ENCODE measurements at places on chromosomes 5 and 9.

GRCh38 chr9:93302586-93303257 is 118.8 kb downstream of the WNK2 start:
- peak; percentile 31 for DNase-seq

GRCh38 chr9:91836515-91836914 is 113.5 kb downstream of the ROR2 start:
- no peak for DNase-seq

DNA sequence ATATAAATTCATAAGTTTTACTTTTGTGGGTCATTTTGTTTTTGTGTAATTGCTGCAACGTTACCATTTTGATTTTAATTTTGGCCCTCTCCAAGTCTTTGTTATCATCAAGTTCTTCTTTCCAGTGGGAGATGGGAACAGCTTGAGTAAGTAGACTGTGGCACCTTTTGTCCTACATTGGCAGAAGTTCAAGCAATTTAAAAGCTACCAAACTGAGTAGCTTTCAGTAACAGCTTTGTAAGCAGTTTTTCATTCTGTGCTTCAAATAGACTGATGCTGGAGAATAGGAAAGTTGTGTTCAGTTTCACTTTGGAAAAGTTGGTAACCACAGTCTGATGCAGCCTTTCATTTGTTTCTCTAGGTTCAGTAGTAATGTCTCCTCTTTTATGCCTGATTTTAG is 47.8 kb upstream of the TMED7 start:
- no peak for DNase-seq

DNA sequence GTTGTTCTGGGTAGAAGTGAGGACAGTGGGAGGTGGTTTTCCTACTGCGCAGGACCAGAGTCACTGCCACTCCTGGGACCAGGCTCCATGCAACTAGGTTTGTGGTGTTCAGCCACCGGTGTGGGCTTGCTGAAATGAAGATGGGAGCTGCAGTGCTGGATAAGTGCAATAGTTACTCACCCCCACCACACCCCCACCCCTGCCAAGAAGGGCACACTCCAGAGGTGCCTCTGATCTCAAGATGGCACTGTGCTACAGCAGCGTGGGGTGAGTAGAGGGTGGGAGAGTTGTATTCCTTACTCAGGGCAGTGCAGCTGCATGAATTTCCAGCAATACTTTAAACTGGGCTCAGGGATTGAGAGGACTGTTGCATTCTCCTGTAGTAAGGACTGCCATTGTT is 187.4 kb upstream of the TLX3 start:
- DNase-seq = no peak

DNA sequence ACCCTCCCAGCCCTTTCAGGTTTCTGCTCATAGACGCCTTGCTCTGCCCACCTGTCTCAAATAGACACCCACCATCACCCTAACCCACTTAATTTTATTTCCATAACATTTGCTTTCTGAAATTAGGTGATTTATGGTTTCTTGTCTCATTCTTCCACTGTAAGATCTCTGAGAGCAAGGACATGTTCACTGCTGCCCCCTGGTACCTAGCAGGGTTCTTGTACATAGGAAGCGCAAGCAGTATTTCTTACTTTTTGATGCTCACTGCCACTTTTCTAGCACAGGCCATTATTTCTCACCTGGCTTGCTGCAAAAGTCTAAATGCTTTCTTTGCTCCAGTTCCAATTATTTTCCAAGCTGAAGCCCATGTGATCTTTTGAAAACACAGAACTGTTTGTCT is 16.8 kb downstream of the C9orf57 start:
- no peak for DNase-seq

- no peak for DNase-seq
Measured at GRCh38 chr5:139700711-139701055, 52.5 kb downstream of the CXXC5 start.

DNA sequence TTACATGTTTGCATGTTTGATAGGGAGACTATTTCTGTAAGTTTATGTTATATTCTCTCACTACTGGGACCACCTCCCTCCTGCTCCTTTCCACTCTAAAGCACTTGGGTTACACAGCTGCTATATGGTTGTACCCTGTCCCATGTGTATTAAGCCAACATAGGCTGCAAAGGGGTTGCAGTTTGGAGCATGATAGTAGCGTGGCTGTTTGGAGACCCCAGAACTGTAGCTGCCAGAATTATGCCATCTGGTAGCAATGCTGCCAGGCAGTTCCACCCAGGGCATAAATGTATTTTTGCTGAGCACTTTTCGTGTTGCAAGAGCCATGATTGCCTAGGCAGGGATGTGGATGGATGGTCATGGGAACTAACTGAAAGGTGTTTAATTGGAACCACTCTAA is 81.8 kb downstream of the CNTLN start:
- no peak for DNase-seq

DNA sequence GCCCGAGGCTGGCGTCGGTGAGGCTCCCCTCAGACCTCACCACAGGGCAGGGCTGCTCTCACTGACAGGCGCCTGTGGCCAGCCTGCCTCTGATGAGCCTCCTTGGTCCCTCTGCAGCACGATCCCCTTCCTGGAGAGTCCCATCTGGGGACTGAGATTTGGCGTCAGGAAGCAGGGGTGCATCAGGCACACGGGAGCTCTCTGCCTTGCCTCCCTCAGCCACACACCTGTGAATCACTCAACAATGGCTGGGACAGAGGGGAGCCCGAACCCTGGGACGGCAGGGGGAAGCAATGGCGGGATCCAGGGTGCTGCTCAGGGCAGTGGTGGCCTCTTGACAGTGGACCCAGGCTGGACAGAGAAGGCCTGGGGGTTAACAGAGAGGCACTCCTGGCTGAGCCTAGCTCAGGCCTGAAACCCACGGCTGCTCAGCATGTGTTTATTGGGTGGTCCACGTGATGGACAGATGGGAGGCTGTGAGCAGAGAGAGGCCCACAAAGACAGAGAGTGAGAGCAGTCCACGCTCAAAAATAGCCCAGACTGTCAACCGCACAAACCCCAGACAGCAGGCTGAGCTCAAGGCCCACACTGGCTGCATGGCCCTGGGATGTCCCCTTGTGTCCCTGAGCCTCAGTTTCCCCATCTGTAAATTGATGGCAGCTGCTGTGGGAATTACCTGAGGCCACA is 11.9 kb downstream of the RASGEF1C start:
- no peak for DNase-seq

GRCh38 chr9:36151316-36152210 is 15.0 kb downstream of the GLIPR2 start:
- peak; percentile 85 for DNase-seq

DNA sequence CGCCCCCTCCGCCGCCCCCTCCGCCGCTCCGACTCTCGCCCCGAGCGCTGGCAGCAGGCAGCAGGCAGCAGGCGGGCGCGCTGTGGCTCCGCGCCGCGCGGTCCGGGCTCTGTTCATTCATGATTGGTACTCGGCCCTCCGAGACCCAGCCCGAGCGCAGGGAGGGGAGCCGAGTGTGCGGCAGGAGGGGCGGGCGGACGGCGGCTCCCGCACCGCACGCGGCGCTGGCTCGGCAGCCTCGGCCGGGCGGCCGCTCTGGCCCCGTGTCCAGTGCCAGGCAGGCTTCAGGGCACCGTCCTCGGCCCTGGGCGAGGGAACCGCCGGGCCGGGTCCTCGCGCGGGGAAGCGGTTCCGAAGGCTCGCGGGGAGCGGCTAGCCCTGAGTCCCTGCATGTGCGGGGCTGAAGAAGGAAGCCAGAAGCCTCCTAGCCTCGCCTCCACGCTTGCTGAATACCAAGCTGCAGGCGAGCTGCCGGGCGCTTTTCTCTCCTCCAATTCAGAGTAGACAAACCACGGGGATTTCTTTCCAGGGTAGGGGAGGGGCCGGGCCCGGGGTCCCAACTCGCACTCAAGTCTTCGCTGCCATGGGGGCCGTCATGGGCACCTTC is at the start of gene KCNIP1:
Gene KCNIP1, plus strand, starts transcription at position 31 of the 607 bp plus-strand sequence.
- no peak for DNase-seq

DNA sequence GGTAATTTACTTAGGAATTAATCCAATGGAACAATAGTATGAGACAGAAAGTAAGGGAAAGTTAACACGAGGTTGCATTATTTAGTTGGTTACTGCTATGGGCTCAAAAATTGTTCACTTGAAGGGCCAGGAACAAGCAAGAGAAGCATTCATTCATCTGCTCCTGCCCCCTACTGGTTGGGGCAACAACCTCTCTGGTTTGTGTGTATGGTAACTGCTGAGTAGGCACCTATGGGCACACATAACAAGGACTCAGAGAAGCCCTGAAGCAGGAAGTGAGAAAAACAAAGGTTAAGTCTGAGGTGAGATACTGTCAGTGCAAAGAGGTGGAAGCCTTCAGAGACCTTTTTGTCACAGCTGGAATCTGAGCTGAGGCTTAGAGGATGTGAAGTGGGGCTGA is 34.4 kb upstream of the RANBP6 start:
- DNase-seq = no peak

DNA sequence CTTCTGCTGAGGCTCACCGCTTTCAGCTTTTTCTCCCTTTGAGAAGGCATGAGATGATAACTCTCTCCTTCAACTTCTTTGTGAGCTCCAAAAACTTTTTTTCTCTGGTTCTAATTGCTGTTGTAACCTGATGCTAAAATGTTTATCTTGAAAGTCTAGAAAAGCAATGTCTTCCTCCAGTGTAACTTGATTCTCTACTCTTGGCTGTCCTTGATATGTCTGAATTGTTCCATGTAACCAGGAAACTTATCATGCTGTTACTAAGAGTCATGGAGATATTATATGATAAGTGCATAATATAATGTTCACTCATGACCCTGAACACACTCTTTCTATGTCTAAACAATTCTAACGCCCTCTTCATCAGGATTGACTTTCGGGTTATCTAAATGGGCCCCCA is 128.0 kb upstream of the ABCA1 start:
- DNase-seq = no peak

DNA sequence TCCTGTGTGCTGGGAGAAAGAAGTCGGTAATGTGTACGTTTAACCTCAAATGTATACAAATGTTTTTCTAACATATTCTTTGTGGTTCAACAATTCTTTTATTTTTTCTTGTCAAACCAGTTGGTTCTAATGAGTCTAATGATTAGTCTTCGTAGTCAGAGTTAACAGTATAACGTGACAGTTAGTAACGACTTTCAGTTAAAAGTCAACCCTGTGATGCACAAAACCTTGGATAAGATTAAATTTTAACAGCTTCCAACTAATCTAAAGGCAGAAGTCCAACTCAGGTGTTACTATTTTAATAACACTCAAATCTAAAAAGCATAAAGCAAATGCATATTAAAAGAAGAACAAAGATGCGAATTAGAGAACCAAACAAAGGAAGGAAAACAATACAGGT is 47.0 kb downstream of the SEMA6A start:
- no peak for DNase-seq

DNA sequence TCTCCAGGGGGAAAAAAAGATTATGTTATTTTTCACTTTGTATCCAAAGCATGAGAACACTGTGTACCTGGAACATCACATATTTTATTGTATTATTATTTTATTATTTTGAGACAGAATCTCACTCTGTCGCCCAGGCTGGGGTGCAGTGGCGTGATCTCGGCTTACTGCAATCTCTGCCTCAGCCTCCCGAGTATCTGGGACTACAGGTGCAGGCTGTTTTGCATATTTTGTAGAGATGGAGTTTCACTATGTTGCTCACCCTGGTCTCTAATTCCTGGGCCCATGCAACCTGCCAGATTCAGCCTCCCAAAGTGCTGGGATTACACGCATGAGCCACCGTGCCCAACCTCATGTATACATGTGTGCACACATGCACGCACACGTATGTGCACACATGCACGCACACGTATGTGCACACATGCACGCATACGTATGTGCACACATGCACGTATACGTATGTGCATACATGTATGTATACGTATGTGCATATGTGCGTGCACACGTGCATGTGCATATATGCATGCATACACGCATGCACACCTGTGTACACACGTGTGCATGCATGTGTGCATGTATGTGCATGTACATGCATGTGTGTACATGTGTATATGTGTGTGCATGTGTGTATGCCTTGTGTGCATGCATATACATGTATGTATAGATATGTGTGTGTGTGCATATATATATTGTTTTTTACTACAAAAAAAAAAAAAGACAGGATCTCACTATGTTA is 9.5 kb upstream of the UGCG start:
- DNase-seq = no peak

DNA sequence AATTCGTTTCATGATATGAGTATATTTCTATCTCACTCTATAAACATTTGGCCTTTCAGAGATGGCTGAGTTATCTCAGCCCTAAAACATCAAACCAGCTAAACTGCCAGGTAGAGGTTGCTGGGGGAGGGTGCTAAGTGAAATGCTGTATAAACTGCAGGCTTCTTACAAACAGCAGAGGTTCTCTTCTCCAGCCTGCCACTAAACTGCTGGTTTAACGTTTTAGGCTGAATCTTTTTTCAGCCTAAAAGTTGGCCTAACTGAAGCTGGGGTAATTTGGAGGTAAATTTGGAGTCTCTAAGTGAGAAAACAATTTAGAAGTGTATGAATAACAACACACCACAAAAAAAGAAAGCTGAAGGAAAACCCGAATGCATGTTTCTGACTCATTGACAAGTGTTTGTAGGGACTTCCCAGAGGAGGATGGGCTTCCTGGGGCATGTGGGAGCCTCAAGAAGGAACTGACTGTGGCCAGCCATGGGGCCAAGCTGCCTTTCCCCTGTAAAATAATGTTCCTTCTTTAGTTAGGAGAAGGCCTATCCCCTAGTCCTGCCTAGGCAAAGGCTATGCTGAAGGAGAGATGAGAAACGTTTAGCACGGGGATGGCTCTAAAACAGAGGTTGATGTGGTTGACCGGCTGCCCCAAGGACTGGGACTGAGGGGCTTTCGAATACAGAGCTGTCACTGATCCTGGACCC is 44.3 kb downstream of the SLC28A3 start:
- no peak for DNase-seq

DNA sequence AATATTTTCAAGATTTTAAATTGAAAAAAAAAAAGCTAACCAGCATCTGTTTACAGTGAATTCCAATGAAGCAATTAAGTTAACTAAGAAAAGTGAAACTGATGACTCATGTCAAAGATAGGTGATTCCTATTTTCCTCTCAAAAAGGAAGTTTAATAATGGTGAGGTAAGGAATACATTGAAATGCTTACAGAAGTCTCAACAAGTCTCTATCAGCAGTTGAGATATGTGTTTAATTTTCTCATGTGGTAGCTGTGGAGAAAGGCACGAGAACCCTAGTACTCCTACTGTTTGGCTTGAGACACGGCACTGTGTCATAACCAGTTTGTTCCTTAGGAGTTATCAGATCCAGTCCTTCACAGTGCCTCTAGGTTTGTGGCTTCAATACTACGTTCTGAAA is 114.5 kb downstream of the SLC25A46 start:
- DNase-seq = no peak

- no peak for DNase-seq
Measured at GRCh38 chr5:149129181-149129580, 12.1 kb upstream of the ABLIM3 start.

DNA sequence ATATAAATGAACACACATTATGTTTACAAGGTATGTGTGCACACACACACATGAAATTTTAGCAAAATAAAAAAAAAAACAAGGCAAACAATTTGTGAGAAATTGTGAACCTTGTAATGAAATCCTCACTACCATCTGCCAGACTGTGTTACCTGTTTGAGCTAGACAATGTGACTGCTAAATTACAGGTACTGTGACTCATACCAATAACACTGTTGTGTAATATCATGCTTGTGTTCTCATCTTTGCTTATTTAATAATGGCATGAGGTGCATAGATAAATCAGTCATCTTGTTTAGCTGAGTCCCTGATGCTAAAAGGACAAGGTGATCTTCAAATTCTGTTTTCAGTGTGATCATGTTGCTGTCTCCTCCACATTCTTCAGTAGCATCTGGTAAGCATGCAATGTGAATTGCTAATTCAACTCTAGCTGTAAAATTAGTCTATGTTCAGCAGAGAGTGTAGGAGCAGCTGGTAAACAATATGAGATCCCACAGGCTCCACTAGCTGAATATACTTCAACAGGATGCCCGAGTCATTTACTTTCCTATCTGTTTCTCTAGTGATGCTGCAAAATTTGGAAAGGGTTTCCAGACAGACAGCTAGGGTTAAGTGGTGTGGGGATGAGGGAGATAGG is 966.3 kb upstream of the C9orf72 start:
- no peak for DNase-seq

All from stimulated activated CD8-positive, alpha-beta memory T cell treated with anti-CD3 and anti-CD28 coated beads, Interleukin-4, amount 100 ng/mL, for 4 hours (primary cell).